ENCODE measurements at places on chromosomes 13 and 19.

DNA sequence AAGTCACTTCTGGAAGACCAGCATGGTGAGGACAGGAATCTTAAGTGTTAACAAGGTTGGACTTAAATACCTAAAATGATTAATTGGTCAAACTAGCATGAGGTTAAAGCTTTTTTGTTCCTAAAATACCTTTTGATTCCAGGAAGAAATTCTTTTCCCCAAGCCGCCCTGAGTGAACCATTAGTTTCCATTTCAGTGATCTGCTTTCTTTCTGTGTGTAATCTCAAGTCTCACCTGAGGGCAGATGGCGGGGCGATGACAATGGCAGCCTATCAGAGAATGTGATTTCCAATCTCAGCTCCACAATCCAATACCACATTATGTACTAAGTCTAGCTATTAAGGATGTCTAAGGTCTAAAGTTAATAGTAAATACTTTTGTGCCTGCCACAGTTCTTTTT is 390.9 kb upstream of the SGCG start:
- no peak for DNase-seq

- no peak for DNase-seq
Measured at GRCh38 chr13:80348314-80348713, 7.4 kb upstream of the SPRY2 start.

DNA sequence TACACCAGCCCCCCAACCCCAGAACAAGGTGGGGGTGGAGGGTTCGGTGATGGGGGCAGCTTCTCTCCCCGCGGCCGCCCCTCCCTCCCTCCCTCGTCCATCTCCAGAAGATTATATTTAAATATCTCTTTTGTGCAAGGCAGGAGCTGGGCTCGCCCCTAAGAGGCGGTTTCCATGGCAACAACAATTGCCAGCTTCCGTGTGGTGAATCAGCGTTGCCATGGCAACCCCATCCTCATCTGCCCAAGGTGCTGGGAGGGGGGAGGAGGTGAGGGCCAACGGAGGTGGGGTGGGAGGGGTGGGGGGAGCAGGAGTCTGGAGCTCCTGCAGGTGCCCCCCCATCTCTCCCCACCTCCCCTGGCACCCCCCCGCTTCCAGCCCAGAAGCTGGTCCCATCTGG is 46.4 kb downstream of the CELF5 start:
- DNase-seq, result peak; percentile 49

- DNase-seq, result no peak
Measured at GRCh38 chr13:31444266-31444856, 244.6 kb downstream of the B3GLCT start.

Measured in DMS153 (cell line).